ENCODE measurements at places on chromosomes 11 and 22.

GRCh38 chr11:13538044-13538443, 42.2 kb upstream of the PTH start:
- DNase-seq, result no peak

DNA sequence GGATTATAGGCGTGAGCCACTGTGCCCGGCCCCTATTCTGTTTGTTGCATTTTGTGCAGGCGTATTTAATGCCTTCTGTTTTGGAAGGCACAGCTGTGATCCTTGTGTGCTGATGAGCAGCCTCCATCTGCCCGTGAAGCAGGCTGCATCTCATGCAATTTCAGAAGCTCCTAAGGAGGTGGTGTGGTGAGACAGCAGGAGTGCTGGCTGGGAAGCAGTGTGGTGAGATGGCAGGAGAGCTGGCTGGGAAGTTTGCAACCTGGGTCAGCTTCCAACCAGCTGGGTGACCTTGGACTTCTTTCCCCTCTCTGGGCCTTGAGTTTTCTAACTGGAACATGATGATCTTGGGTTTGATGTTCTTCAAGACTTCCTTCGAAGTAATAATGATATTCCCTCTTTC, 525.1 kb downstream of the TBC1D22A start:
- DNase-seq, result no peak

- no peak for DNase-seq
These were observed 9.9 kb downstream of the OVCH2 start for GRCh38 chr11:7696424-7696823.

DNA sequence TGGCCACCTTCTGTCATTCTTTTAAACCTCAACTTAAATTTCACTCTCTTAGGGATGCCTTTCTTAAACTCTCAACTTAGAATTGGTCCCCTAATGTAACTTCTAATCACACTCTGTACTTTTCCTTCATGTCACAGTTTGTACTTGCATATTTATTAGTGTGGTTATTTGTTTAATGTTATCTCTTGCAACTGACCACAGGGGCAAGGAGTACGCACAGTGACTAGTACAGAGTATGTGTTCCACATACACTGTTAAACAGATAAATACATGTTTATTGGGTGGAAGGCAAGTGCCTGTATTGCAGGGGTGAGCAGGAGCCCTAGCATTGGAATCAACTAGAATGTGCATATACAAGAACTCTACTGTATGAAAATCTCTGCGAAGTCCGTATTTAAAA, 554.0 kb downstream of the INSC start:
- no peak for DNase-seq

DNA sequence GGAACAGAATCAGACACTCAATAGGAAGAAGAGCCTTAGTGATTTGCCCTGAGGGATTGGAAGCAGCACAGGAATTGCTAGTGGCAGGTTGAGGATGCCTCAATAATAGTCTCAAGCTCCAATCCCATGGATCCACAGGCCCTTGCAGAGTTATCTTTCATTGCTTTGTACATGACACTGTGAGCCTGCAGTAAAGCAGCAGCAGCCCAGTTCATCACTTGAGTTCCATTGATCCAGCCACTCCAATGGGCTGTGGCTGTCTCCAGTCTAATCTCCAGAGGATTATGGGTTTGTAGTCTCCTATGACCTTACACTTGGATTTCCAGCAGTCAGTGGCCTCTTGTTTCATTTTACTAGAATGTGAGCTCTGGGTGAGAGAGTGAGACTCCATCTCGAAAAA, 45.4 kb downstream of the AAMDC start:
- no peak for DNase-seq

- DNase-seq, result no peak
These were observed 26.2 kb downstream of the OR2AG2 start for GRCh38 chr11:6745465-6746015.

DNA sequence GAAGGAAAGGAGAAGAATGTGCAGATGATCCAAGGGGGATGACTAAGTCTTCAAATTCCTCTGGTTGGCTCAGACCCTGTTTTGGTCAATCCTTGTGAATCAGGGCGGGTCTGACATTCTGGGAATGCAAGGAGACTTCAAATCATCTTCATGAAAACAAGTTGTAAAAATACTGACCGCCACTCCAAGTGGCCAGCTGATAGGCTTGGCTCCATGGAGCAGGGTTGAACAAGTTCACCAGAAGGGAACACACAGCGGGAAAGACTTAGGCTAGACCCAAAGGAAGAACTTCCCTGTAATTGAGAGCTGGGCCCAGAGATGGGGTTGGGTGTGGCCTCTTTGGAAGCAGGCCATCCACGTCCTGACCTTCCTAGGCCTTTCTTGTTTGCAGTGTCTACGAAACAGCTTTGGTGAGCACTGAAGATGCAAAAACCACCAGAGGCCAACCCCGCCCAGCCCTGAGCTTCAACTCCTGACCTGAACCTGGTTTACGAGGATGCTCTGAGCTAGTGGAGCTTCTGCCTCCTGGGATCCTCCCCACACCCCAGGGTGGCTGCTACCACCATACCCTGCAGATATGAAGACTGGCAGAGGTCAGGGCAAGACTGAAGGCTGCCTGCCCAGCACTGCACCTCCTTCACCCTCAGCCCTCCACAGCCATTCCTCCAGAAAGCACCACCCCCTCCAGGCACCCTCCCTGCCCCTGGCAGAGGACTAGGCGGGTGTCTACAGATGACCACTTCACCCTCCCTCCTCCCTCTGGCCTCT, 26.1 kb downstream of the GDPD5 start:
- no peak for DNase-seq

DNA sequence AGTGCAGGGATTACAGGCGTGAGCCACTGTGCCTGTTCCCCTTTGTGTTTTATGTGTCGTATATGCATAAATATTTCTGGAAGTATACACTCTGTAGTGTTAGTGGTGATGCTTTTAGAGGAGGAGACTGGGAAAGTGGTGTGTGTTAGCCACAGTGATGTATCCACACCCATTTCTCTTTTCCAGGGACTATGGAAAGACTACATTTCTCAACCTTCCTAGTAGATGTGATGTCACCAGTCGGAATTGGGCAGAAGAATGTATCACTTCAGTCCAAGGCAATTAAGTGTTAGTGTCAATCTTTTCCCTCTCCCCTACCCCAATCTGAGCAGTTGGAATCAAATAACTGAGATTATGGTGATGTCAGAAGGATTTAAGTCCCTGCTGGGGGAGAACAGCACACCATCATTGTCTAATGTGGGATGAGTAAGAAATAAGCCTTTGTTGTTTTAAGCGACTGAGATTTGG, 5.8 kb upstream of the ATG16L2 start:
- no peak for DNase-seq

DNA sequence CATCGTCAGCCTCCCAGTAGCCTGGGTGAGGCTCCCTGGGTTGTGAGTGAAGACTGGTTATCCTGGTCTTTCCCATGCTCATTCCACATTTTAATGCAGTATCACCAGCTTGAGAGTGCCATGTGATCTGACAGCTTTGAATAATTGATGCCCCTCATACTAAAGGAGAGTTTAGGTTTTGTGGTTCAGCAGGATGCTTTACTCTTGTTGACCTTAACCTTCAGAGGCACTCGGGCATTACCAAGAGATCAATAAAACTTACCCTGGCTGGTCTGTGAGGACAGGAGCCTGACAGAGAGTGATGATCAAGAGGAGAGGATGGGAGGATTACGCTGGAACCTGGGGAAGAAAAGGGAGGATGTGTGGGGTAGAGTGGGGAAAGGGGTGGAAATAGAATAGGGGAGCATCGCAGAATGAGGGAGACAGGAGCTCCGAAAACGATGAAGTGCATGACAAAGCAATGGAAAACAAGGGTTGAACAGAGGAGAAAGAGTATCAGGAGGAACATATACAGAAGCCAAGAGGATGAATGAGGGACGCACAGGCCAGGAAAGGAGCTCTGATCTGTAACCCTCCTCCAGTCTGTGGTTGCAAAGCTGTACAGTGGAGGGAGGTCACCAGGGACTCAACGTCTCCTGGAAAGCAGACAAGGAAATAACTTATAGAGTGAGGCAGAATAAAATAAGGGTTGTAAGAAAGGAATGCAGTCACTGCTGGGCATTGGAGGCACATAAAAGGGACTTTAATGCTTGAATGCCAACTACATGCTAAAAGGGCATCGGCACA, 594.5 kb downstream of the NTM start:
- no peak for DNase-seq

- DNase-seq, result no peak
These were observed 447.0 kb downstream of the AASDHPPT start for GRCh38 chr11:106524436-106524835.

- DNase-seq, result no peak
These were observed 1021.4 kb downstream of the BRD1 start for GRCh38 chr22:48806227-48806781.

DNA sequence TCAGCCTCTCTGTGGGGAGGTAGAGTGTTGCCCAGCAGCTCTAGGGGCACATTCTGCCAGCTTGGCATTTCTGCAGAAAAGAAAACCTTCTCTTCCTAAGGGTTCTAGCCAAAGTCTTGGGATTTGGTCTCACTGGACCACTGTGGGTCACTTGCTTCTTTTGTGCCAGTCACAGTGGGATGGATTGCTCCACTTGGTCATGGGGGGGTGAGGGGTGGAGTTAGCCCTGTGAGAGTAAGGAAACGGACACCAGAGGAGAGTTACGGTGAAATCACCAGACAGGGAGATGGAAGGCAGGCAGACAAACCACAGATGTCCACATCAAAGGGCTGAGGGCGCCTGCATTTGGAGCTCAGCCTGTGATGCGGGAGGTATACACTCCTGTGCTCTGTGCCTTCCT, 10.8 kb downstream of the SGSM1 start:
- DNase-seq, result no peak

GRCh38 chr11:128893578-128894285, 2.6 kb downstream of the KCNJ5 start:
- DNase-seq, result no peak

GRCh38 chr22:50138041-50138440, 32.5 kb upstream of the PANX2 start:
- no peak for DNase-seq

DNA sequence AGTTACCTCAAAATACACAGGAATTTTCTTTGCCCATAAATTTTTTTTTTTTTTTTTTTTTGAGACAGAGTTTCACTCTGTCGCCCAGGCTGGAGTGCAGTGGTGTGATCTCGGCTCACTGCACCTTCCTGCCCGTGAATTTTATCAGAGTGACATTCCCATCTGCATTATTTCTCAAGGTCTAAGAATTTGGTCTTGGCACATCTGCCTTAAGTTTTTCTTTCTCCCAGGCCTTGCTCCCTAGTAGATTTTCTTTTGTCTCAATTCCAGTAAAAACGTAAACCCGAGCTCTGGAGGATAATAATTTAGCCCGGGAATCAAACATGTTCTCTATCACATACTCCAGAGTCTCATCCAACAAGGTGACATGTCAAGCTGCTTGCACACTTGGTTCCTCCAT, 12.4 kb downstream of the TRIM6 start:
- DNase-seq, result no peak

GRCh38 chr11:89625171-89625570, 84.9 kb upstream of the TRIM77 start:
- DNase-seq, result no peak

DNA sequence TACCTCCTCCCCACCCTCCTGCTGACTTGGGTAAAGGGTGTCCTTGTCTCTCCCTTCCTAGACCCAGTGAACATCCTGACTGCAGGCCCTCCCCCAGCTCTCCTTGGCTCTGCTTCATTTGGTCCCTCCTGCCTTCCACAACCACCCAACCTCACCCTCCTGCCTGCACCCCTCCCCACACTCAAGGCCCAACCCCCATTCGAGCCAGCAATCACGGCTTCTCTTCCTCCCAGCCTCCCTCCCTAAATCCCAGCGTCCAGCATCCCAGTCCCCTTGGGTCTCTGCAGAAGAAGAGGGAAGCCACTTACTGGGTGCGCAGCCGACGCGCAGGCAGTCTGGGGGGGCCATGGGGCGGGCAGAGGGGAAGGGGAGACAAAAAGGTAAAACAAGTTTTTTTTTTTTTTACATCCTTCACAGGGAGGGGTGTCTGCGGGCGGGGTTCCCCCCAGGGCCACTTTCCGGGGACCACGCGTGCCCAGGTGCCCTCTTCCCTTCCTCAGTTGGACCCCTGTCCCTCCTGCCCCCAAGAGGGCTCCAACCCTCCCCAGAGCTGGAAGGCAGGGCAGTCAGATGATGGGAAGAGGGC, 62.5 kb downstream of the SLC22A12 start:
- DNase-seq, result no peak

- no peak for DNase-seq
These were observed 196.0 kb downstream of the CEP164 start for GRCh38 chr11:117523680-117524079.

GRCh38 chr22:30825711-30826505, 131.2 kb downstream of the OSBP2 start:
- DNase-seq, result no peak
